A172 (cell line): ENCODE measurements at places on chromosomes 16 and 17.
A peak's percentile ranks its signal among the peaks of the same experiment; 100 is the strongest.

- no peak for DNase-seq
Measured at GRCh38 chr16:49788572-49788971, 67.3 kb downstream of the ZNF423 start.

DNA sequence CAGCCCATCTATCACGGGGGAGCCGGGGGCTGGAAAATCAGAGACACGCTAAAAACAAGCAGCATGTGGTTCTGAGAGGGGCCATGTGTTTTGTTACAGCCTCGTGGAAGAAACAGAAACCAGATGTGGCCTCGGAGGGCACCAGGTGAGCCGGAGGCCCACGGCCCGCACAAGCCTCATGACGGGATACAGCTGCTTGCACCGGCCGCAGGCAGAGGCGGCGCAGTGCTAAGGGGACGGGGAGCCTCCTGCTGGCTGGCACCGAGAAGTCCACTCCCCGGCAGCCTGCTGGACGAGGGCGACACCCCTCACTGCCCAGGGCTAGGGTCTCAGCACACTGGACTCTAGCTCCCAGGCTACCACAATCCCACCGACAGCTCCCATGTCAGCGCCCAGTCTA is 19.2 kb downstream of the NDUFAF8 start:
- no peak for DNase-seq

DNA sequence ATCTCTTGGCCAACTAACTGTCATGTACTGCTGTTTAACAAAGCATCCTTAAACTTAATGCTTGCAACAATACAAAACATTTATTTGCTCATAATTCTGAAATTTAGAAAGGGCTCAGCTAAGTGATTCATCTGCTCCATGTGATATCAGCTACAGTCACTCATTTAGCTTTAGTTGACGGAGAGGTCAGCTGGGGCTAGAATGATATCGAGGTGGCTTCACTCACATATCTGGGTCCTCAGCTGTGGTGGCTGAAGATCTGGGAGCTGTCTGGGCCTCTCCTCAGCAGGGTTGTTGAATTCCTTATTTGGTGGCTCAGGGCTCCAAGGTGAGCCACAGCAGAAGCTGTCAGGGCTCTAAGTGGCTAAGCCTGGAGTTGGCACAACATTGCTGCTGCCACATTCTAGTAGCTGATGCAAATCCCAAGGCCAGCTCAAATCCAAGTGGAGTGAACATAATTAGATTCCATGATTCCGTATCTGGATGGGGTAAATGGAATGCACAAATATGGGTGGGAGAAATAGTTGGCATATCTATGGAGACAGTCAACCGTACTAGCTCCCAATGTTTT is 62.8 kb downstream of the HS3ST3A1 start:
- peak; percentile 83 for DNase-seq

DNA sequence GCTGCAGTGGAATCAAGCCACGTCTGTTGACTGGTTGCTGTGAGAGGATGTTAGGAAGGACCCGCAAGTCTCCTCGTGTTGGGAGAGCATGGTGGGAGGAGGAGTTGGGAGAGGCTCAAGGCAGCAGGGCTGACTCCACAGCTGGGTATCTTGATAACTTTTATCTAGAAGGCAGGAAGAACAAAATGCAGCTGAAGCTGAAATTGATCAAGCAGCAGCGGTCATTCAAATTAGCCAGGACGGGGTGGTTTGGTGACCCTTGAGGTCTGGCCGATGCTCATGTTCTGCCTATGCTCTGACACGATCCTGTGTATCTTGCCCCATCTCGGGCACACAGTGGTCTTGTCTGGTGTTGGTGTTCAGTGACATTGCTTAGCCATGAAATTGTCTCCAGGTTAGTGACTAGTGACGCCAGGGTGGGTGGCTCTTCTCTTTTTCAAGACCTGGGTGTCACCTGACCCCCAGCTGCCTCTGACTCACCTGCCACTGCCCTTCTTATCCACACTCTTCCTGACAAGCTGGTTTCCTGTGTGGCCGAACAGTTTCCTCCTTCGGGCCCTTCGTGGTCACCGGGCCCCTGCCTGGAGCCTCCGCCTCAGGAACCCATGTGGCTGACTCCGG is 19.1 kb downstream of the NPTX1 start:
- no peak for DNase-seq

- no peak for DNase-seq
Measured at GRCh38 chr17:35376245-35376644, 2.8 kb upstream of the SLFN11 start.

DNA sequence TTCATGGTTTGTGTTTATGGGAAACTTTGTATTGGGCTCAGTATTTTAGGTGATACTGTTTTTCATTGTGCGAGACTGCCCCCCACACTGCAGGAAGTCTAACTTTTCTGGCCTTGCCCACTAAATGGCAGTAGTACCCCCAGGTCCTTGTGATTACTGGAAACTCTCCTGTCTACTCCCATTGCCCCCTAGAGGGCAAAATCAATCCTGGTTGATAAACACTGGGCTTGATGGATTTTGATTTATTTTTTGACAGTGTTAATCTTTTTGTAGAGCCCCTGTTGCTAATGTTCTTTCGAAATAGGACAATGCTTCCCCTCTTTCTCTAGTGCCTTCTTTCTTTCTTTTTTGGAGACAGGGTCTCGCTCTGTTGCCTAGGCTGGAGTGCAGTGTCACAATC is 15.5 kb downstream of the METTL9 start:
- no peak for DNase-seq

DNA sequence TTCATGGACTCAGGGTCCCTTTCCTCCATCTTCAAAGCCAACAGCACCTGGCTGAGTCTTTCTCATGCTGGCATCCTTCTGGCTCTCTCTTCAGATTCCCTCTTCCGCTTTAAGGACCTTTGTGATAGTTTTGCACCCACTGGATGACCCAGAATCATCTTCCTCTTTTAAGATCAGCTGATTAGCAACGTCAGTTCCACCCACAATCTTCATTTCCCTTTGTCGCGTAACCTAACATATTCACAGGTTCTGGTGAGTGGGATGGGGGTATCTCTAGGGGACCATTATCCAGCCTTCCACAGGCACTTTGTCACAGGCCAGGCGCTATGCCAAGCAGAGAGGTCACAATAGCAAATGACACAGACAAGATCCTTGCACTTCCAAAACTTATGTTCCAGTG is 593.8 kb downstream of the MAF start:
- DNase-seq, result no peak

DNA sequence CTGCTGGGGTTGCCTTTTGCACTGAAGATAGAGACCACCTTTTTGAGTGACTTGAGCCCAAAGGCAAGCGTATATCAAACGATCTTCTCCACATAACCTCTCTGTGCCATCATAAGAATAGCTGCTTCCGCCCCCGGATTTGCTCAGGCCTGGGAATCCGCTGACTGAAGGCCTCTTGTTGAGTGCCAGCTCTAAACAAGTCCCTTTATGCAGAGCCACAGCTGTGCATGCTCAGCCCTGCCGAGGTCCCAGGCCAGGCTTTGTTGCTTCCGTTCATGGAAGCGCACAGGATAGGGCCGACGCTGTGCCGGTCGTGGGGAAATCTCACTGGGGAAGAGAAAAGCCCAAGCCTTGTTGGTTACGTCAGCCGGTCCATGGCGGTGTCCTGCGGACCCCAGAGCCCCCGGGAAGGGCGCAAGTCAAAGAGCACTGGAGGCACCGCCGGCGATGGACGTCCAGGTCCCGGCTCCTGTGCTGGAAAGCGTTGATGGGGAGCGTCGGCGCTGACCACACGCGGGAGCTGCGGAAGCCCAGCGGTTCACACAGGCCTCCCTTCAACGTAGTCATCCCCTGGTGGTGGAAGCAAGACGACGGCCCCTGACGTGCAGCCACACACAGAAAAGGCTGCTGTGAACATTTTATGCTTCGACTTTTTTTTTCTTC is 23.5 kb upstream of the RPL13 start:
- DNase-seq, result no peak

- no peak for DNase-seq
Measured at GRCh38 chr17:57388131-57388725, 131.9 kb downstream of the MSI2 start.

DNA sequence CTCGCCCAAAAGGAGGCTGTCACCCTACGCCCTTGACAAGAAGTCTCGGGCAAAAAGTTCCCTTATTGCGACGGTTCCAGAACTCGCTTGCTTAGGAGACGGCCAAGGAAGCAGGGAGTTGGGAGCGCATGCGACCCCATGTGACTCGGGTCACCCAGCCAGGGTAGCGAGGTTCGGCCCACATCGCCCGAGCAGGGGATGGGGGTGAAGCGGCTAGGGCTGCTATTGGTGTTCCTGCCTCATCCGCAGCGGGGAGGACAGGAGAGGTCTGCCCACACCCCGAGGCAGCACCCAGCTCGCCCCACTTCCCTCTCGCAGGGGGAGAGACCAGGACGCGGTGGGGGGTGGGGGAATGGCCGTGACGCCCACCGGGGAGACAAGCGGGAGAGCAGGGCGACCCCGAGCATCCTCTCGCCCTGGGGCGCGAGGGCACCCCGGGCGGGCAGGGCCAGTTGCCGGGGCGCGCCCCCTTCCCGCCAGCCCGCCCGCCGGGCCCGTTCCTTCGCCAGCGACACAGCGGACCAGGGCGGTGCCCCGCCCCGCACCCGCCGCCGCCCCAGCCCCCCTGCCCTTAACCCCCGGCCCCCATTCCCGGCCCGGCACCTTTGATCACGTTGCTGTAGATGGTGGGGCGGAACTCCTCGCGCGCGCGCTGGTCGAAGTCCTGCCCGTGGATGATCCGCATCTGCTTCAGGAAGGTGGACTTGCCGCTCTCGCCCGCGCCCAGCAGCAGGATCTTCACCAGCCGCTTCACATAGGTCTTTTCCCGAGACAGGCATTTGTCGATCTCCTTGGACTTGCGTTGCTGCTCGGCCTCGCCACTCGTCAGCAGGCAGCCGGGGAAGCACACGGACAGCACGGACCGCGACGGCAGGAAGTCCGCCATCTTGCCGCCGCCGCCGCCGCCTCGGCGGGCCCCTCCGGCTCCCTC is 567 bp downstream of the GNA13 start:
- peak; percentile 47 for DNase-seq

DNA sequence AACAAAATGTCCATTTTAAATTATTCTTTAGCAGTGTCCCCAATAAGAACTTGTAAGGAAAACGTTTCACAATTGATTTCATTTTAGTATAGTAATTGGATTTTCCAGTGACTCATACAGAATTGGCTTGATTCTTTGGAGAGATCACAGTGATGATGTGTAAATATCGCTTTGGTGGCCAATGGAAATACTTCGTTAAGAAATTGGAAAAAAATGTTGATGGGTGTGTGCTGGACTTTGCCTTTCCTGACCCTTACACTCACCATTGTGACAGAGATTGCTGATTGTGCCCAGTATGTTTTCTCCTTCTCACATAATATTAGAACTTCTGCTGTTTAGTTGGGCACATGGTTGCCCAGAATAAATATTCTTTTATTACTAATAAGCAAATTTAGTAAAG is 7.4 kb upstream of the EFCAB13 start:
- no peak for DNase-seq

GRCh38 chr16:57084257-57084770 is 8.1 kb upstream of the CPNE2 start:
- DNase-seq, result peak; percentile 54

GRCh38 chr17:40664582-40665333 is at the start of gene KRT222:
Gene KRT222, minus strand, starts transcription at chr17:40665177. Its CDS starts 78 bp downstream, at chr17:40665099.
- DNase-seq, result no peak
